ENCODE measurements at places on chromosomes 11 and 22. TPM values are rescaled to one million over a fixed set of nuclear protein-coding genes. Genes with fewer than 3 reads are reported as not detected.

The PARVG gene
- 8.9 TPM for total RNA-seq

GRCh38 chr11:126083829-126084607 is 21.4 kb upstream of the CDON start:
- no peaks in the 10 kb centered on the region for H3K4me1 ChIP-seq
- H3K27me3 ChIP-seq: no peaks in the 10 kb centered on the region
- no peak for DNase-seq
- H3K4me3 ChIP-seq: no peak overlapping the region

DNA sequence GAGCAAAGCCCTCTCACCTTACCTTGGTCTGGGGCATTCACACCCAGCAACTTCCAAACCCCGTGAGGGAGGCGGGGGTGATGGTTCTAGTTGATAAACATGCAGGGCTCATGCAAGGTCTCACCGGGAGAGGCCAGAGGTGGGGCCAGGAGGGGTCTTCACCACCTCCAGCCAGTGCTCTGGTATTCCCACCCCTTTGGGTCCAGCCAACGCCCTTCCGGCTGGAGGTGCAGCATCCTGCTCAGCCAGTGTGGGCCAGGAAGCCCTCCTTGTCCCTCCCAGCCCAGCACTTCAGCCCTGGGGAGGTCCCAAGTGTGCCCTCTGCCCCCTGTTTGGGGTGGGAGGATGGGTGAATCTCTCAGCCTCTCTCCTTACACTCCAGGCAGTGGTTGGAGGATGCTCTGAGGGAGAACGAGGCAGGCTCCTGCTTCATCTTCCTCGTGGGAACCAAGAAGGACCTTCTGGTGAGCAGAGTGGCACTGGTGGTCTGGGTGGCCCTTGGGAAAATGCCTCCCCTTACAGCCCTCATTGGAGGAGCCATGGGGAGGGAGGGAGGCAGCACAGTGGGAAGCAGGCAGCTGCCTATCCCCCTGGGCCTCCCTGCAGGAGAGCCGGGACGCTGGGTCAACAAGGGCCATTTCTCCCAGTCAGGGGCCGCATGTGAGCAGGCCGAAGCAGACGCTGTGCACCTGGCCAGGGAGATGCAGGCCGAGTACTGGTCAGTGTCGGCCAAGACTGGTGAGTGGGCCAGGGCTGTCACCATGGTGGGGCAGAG is 13.4 kb downstream of the RAB36 start:
- no peak overlapping the region for H3K4me3 ChIP-seq
- H3K27ac ChIP-seq: no peak overlapping the region
- no peaks in the 10 kb centered on the region for H3K36me3 ChIP-seq
- DNase-seq: no peak

- DNase-seq: no peak
- no peak overlapping the region for H3K4me3 ChIP-seq
- no peaks in the 10 kb centered on the region for H3K4me1 ChIP-seq
- no peaks in the 10 kb centered on the region for H3K36me3 ChIP-seq
- H3K27me3 ChIP-seq: no peaks in the 10 kb centered on the region
These were observed 590.0 kb upstream of the ANO3 start for GRCh38 chr11:25741886-25742285.

DNA sequence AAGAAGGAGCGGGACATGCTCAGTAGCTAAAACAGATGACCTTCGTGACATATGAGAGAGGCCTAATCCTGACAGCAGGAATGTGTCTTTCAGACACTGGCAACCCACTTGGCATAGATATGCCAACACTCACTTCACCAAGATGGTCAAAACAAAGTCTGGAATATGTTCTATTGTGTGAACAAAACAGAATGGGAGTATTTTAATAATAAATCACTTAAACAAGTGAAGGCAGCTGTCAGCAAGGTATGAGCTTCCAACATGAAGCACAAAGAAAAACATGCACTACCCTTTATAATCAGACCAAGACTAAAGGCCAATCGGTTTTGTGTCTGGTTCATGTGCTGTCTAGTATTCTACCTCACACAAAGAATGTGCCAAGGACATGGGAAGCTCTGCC is 23.1 kb downstream of the CCDC34 start:
- DNase-seq: no peak
- no peak overlapping the region for H3K4me3 ChIP-seq
- H3K36me3 ChIP-seq: no peaks in the 10 kb centered on the region
- H3K4me1 ChIP-seq: peaks cover 6% of the 10 kb centered on the region
- H3K27me3 ChIP-seq: no peaks in the 10 kb centered on the region
- no peak overlapping the region for H3K27ac ChIP-seq

The GPR83 gene
- total RNA-seq: 0.55 TPM

- H3K27ac ChIP-seq: peak overlapping the region; percentile 45
- DNase-seq: peak; percentile 79
- peaks cover 16% of the 10 kb centered on the region for H3K4me1 ChIP-seq
- H3K36me3 ChIP-seq: peaks cover 31% of the 10 kb centered on the region
These were observed 7.4 kb downstream of the NDUFV1 start for GRCh38 chr11:67613960-67614715.

GRCh38 chr22:44604455-44604854 is 97.5 kb upstream of the PRR5 start:
- H3K4me3 ChIP-seq: no peak overlapping the region
- H3K27ac ChIP-seq: no peak overlapping the region
- no peaks in the 10 kb centered on the region for H3K4me1 ChIP-seq
- DNase-seq: no peak

GRCh38 chr11:112050721-112051120 is 23.1 kb downstream of the PIH1D2 start:
- no peaks in the 10 kb centered on the region for H3K36me3 ChIP-seq
- H3K4me1 ChIP-seq: no peaks in the 10 kb centered on the region
- H3K27me3 ChIP-seq: no peaks in the 10 kb centered on the region
- DNase-seq: no peak

The DRICH1 gene
- total RNA-seq: not detected

DNA sequence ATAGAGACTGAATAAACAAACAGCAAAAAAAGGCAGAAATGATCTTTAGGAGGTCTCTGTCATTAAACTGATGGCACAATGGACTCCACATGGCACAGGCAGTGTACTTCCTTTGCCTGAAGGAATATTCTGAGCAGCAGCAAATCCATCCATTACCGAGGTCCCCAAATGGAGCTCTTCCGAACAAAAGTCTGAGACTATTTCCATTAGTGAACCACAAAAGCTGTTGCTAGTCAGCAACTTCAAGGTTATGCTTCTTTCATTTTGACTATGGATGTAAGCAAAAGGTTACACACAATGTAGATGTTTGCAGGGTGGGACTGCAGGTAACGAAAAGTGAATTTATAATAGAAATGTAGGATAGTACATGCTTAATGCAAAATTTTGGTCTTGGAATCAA is 14.5 kb downstream of the NARS2 start:
- H3K36me3 ChIP-seq: no peaks in the 10 kb centered on the region
- H3K27me3 ChIP-seq: no peaks in the 10 kb centered on the region
- DNase-seq: no peak
- no peak overlapping the region for H3K4me3 ChIP-seq
- H3K27ac ChIP-seq: no peak overlapping the region

The KCNE3 gene
- 5.4 TPM for total RNA-seq

Data from sigmoid colon (tissue), 7 donors.